Choroid plexus epithelial cell (primary cell): ENCODE measurements at places on chromosomes 5 and 9.

DNA sequence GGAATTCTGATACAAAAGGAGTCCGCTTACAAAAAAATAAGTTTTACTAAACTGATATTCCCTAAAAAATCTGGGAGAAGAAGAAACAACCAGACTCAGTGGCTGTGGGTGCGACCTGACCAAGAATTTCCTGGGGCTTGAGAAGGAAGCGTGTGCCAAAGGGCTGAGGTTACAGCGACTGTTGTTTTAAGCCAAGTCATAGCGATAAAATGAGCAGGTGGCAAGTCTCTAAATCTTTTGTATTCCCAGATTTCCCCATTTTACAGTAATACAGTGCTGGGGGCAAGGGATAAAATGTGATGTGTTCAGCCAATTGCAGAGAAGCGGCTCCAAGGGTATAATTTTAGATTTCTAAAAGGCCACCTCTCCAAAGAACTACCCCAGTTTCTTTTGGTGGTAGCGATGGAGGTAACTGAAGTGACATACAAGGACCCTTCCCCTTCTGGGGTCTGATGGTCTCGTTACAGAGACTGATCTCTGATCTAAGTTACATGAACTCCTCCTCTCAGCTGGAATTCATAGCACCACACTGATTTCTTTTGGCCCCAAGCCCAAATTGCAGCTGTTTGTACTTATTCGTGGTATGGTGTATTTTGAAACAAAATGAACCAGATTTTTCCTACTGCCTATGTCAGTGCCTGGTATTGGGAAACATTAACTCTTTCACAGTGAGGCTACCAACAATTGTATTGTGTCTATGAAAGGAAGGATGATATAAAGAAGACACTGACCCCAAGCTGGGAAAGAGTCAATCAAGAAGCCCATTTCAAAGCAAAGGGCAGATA, 41.6 kb downstream of the LPAR1 start:
- DNase-seq = peak; percentile 94

GRCh38 chr5:76874088-76874581, 24.3 kb downstream of the S100Z start:
- no peak for DNase-seq

GRCh38 chr9:136220017-136220729, 15.2 kb upstream of the LHX3 start:
- peak; percentile 57 for DNase-seq

- DNase-seq = no peak
Measured at GRCh38 chr9:79857188-79857587, 285.4 kb downstream of the TLE4 start.

- DNase-seq = peak; percentile 16
Measured at GRCh38 chr5:74865804-74866595, at the start of gene FAM169A. Gene FAM169A (minus strand): TSS chr5:74866387. CDS start chr5:74841676, 24,711 bp downstream.

GRCh38 chr5:86971034-86971571, 296.6 kb upstream of the RASA1 start:
- peak; percentile 53 for DNase-seq

DNA sequence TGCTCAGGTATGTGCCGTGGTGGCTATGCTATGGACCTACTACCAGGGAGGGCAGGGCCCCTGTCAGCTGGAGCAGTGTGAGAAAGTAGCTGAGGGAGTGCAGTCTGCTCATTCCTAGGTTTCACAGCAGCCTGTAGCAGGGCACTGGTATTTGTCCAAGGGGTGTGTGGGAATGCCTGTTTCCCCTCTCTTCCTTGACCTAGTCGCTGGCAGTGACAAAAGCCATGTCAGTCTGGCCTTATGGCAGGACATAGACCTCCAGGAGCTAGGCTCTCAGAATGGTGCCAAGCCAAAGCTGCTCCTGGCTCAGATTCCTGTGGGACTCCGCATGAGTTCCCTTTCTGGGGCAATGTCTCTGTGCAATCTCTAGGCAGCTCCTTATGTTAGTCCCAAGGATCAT, 253.9 kb upstream of the TYRP1 start:
- no peak for DNase-seq

DNA sequence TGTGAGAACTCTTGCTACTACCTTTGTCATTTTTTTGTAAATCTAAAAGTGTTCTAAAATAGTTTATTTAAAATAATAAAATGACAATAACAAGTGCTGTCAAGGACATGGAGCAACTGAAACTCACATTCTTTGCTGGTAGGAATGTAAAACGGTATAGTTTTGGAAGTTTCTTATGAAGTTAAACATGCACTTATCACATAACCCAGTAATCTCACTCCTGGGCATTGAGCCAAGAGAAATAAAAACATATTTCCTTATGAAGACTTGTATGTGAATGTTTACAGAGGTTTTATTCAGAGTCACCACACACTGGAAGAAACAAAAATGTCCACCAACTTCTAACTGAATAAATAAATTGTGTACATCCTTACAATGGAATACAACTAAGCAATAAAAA, 46.0 kb upstream of the COL15A1 start:
- peak; percentile 75 for DNase-seq

DNA sequence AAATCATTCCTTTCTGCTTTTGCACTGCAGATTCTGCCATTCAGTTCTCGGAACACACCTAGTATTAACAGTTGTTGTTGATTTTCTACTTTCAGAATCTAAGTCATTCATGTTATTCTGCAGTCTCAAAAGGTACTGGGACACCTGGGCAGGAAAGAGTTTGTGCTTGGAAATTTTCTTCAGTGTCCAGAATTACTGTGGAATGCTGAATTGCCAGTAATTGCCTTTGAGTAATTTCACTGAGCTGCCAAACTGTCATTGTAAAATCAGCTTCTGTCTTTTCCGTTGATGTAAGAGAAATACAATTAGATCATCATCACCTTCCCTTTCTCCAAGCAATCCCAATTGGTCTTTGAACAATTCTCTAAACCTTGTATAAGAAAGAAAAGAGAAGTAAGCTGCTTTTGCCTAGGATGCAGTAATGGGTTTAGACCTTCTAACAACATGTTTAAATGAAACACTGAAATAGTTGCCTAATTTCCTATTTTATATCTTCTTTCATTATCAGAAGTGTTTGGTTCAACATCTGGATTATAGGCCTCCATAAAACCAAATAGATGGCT, 75.7 kb upstream of the TGFBR1 start:
- no peak for DNase-seq

GRCh38 chr9:8078641-8079140, 279.1 kb upstream of the DMAC1 start:
- DNase-seq = no peak

DNA sequence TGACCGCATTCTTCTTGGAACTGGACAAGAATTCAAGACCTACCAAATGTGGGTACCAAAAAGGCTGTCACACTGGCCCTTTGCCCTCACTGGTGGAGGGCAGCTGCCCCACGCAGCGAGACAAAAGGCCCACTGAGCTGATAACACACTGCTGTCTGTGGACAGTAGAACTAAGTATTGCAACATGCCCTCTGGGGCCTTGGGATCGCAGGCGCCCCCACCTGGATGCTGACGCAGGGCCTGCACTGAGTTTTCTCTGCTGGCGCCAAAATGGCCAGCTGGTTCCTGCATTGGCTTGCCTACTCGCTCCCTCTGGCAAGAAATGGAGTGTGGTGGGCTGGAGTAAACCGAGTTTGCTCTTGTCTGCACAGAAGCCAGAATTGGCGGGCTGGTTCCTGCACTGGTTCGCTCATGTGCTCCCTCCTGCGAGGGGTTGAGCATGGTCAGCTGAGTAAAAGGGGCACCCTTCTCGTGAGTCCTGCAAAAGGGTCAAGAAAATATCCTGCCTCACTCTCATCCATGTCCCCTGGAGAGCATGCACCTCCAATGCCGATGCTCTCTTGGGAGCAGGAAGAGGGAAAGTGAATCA, 55.7 kb downstream of the NXNL2 start:
- DNase-seq = no peak

- peak; percentile 8 for DNase-seq
Measured at GRCh38 chr5:144281784-144282183, 111.1 kb downstream of the KCTD16 start.

- peak; percentile 45 for DNase-seq
Measured at GRCh38 chr5:122715095-122715494, 59.8 kb upstream of the SNX2 start.

GRCh38 chr9:8622871-8623270, 823.3 kb upstream of the DMAC1 start:
- DNase-seq = no peak

GRCh38 chr5:178505639-178506407, 84.4 kb downstream of the COL23A1 start:
- no peak for DNase-seq

DNA sequence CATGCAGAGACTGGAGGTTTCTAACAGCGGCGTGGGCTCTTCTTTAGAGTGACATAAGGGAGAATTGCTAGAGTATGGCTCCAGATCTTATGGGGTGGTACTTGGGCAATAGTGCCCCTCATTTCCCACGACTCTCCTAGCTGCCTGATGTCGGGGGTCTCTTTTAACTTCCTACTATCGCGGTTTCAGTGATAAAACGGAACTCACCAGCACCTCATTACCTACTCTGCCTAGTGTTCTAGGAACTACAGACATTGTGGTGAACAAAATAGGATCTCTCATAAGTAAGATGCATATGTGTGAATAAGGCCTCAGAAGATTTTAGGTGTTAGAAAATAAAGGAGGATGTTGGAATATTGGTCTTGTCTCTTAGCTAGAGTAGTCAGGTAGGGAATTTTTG, 1.1 kb downstream of the ICE1 start:
- no peak for DNase-seq
